ENCODE measurements at places on chromosomes 1 and 21.

- DNase-seq, result no peak
Observed at GRCh38 chr1:240766831-240767230, 154.9 kb upstream of the GREM2 start.

GRCh38 chr1:10108948-10109708, 76.4 kb downstream of the UBE4B start:
- DNase-seq, result no peak

DNA sequence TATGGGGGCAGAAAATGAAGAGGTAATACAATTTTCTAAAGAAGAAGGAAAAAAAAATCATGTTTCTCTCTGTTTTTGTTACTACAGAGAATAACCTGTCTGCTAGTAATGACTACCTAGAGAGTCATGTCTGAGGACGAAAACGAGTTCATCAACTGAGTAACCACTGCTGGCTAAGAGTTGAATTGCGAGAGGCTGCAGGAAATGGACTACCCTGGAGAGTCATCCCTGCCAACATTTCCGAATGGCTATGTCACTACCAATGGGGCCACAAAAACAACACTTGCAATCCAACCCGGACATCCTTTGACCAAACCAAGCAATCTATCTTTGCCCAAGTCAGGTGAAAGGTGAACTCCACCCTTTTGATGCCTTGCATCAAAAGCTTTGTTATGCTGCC, 120.6 kb downstream of the FCRL5 start:
- DNase-seq, result peak; percentile 6

DNA sequence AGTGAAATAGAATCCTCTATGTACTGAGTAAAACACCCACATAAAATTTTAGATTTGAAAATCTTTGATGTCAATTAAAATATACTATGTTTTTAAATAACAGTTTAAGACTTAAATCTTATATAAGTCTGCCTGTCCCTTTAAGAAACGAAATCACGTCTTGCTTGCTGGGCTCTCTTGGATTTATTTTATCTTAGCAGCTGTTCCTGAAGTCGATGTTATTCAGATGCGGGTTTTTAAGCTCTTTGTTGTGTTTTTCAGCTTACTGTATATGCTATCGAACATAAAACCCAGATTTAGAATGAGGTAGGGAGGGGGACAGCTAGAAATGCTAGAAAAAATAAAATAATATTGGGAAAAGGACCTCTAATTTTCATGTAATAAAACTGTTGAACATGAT, 11.1 kb upstream of the SSX2IP start:
- no peak for DNase-seq

GRCh38 chr1:67601955-67602354, 83.0 kb upstream of the GADD45A start:
- DNase-seq, result no peak

GRCh38 chr21:27548486-27548885, 581.6 kb upstream of the ADAMTS5 start:
- no peak for DNase-seq

GRCh38 chr1:226223157-226223785, at the start of gene MIXL1:
Gene MIXL1, plus strand, starts transcription at chr1:226223664. Its CDS starts 18 bp downstream, at chr1:226223682.
- DNase-seq, result no peak

DNA sequence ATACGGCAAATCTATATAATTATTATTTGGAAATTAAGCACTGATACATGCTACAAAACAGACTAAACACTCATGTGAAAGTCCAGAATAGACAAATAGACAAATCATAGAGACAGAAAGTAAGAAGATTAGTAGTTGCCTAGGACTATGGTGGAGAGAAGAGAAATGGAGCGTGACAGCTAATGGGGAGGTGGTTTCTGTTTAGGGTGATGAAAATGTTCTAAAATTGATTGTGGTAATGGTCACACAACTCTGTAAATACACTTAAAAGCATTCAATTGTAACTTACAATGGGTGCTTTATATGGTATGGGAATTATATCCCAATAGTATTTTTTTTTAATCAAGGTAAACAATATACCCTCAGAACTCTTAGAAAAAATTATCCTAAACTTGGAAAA, 20.4 kb upstream of the ITLN2 start:
- no peak for DNase-seq

DNA sequence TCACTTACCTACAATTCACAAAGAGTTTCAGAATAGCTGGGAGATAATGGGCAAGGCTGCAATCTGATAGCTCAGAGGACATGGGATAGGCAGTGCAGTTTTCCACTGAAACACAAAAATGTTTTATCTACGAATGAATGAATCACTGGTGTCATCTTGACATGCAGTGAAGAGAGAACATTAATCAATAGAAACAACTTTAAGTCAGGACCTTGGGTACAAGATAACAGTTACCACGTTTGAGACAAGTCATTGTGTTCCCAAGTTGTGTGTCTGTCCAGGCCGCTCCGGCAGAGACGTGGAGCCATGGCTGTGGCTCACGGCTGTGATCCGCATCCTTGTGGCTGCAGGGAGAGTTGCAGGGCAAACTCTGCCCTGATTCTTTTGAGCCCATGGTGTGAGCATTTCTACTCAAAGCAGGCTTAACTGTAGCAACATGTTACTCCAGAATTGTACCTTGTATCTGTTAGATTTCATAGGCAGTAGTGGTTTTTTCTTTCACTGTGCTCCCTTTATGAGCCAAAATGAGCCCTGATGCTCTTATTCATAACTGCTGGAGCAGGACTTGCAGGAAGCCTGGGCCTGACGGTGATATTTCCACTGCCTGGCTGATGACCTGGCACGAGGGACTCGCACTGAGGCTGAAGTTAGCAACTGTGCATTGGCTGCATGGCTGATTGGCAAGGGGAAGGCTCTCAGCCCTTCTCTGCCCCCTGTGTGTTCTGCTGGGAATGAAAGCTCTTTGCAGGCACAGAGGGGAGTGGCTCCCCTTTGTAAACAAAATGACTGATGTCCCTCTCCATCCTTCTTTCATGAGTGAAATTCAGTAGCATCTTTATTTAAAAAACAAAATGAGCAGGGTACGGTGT, 465.2 kb downstream of the AJAP1 start:
- no peak for DNase-seq
